ENCODE measurements at places on chromosomes 3 and 15. TPM values are rescaled to one million over a fixed set of nuclear protein-coding genes. Genes with fewer than 3 reads are reported as not detected.

Gene IL1RAP
- total RNA-seq: 63.2 TPM

Gene GOLGA8G
- total RNA-seq: not detected

Gene ATP2B2
- not detected for total RNA-seq

Gene GUCA1C
- total RNA-seq: not detected

Gene SKOR1
- not detected for total RNA-seq

Gene CHST13
- total RNA-seq: not detected

Gene SLC28A1
- total RNA-seq: 0.17 TPM

Gene SEMA3G
- total RNA-seq: 0.45 TPM

Gene ALPK3
- 0.27 TPM for total RNA-seq

Gene SNX22
- 0.31 TPM for total RNA-seq

Gene RABL3
- 19.3 TPM for total RNA-seq

Gene OR4M2
- total RNA-seq: not detected

Gene DPH6
- 17.0 TPM for total RNA-seq

Gene RTP3
- not detected for total RNA-seq

Gene ACKR2
- total RNA-seq: 0.52 TPM

Gene RARRES1
- 24.3 TPM for total RNA-seq

Gene PLA2G4D
- total RNA-seq: 0.19 TPM

Gene MED12L
- 0.19 TPM for total RNA-seq

Gene CD200
- 13.0 TPM for total RNA-seq

Gene DLEC1
- total RNA-seq: not detected

Data from mammary epithelial cell (primary cell).